ENCODE measurements at places on chromosomes 2 and 18.

GRCh38 chr2:37902991-37903390 is 22.1 kb upstream of the RMDN2 start:
- DNase-seq = no peak

DNA sequence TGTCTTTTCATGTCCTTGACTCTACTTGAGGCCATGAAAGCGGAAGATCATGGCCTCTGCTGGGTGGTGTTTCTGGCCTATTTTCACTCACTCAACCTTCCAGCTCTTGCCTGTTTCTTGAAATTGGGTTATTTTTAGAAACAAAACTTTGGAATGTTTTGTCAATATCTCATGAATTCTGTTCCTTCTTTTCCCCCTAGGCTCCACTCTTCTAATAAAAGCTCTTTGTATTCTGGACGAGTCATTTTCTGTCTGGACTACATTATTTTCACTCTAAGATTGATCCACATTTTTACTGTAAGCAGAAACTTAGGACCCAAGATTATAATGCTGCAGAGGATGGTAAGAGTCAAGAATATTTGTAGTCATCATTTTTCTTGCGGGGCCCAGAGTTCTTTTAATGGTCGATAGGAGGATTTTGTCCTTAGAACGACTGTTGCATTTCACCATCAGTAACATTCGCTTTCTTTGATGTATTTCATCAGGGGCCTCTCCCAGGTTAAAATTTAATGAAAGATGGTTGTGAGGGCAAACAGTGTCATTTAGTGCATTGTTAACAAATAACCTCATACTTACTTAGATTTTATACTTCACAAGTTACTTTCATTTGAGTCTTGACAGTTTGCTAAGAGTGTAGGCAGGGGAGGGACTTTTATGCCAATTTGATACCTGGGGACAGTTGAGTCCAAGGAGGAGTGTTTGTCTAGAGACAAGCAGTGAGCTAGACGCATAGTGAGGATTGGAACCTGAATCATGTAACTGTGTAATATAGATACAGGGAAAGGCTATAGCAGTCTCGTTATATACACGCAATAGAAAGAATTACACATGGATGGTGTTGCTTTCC is 64.6 kb downstream of the TRPM8 start:
- no peak for DNase-seq

GRCh38 chr18:24208270-24209035 is 69.6 kb downstream of the CABYR start:
- DNase-seq = no peak

GRCh38 chr2:113183703-113184102 is 9.9 kb downstream of the PSD4 start:
- no peak for DNase-seq

GRCh38 chr2:187956906-187957534 is 334.7 kb upstream of the GULP1 start:
- no peak for DNase-seq

GRCh38 chr2:74399785-74400184 is 19.7 kb upstream of the DCTN1 start:
- peak; percentile 40 for DNase-seq

- no peak for DNase-seq
These were observed 104.6 kb downstream of the RTN4 start for GRCh38 chr2:54945391-54946219.

GRCh38 chr2:82055846-82056245 is 1751.3 kb upstream of the LRRTM1 start:
- DNase-seq = no peak

- DNase-seq = no peak
These were observed 11.6 kb upstream of the TUBB6 start for GRCh38 chr18:12296457-12296856.

- DNase-seq = no peak
These were observed 102.6 kb upstream of the NYAP2 start for GRCh38 chr2:225296951-225297350.

DNA sequence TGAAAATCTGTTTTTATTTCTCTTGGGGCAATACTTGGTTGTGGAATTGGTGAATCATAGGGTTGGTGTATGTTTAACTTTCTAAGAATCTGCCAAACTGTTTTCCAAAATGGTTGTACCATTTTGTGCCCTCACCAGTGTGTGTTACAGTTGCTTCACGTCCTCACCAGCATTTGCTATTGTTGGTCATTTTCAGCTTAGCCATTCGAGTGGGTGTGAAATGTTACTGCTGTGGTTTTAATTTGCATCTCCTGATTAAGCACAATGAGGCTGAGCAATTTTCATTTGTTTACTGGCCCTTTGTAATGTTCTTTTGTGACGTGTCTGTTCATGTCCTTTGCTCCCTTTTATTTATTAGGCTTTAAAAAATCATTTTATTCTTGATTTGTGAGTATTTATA is 49.7 kb downstream of the FOSL2 start:
- DNase-seq = no peak

DNA sequence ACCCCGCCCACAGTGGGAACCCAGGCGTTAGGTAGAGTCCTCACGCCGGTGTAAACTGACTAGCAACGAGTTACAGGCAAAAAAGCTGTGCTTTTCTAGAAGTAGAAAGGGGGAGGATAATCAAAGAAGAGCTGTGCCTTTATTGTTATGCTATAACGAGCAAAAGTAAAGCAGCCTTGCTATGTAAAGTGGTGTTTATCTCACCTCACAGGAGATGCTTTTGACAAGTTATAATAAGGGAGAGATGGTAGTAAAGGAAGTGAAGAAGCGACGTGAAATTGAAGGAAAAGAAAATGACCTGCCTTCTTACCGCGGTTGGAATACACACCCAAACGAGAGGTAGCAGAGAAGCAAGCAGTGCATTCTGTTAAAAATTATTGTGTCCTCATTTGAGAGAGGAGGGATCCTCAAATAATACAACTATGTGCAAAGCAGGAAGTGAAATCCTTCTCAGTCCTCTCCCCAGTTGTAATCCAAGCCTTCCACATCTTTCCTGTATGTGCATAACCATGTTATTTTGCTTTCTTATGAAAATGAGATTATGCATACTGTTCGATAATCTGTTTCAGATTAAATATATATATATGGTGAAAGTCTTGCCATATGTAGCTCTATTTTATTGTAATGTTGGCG is 962 bp downstream of the TANK start:
- DNase-seq = no peak

DNA sequence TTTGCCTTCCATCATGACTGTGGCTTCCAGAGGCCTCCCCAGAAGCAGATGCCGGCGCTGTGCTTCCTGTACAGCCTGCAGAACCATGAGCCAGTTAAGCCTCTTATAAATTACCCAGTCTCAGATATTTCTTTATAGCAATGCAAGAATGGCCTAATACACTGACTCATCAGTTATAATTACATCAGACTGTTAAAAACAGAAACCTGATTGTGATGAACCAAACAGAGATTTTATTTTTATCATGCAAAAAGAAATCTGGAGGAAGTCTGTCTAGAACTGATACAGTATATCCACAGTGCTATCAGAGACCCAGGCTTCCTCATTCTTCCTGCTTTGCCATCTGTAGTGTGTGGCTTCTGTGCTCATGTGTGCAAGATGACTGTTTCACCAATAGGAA is 93.4 kb upstream of the MEX3C start:
- no peak for DNase-seq

- no peak for DNase-seq
These were observed 1652.3 kb upstream of the SLC39A10 start for GRCh38 chr2:194004590-194005206.

DNA sequence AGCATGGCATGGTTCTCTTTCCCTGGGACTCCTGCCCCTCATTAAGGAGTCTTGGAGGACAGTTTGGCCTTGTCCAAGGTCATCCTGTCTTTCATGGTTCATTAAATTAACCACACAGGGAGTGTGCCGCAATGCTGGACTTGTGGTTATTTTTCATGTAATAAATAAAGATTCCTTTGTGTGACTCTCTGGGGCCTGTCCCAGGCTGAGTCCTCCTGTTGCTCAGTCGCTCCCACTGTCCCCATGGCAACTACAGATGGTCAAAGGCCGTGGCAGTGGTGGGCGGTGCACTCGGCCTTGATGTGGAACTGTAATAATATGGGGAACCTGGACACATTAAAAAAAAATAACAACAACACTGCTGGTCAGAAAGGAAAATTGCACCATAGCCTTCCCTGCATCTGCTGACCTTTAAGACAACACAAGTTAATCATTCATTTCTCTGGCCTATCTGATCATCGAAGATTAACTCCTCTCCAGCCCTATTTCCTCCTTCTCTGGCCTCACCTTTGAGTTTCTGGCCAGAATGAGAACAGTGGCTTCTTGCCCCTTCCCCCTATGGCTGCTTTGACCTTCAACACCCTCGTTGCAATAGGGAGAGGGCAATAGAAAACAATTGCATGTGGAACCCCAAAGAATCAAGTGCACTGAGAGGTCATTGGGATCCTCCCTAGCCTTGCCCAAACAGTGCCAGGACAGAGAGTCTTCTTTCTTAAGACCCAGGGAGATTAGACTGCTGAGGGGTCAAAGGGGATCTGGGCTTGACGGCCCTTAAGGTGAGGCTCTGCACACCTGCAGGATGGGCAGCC is 44.7 kb downstream of the PSD4 start:
- DNase-seq = no peak

DNA sequence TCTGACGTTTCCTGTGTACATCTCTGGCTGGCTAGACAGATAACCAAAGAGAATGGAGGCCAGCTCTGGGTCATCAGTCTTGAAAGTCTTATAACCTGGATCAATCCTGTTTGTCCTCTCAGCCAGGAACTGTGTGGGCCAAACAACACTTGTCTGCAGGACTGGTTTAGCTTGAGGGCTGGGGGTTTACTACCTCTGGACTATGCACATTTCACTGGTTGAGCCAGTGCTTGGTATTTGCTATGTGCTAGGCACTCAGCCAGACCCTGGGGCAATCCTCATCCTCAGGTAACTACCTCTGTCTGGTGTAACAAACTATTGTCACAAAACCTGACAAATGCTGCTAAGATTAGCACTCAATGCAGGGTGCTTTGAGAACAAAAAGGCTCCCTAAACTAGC is 169.7 kb downstream of the HAUS1 start:
- DNase-seq = no peak

GRCh38 chr2:180553094-180553715 is 427.2 kb upstream of the UBE2E3 start:
- no peak for DNase-seq

DNA sequence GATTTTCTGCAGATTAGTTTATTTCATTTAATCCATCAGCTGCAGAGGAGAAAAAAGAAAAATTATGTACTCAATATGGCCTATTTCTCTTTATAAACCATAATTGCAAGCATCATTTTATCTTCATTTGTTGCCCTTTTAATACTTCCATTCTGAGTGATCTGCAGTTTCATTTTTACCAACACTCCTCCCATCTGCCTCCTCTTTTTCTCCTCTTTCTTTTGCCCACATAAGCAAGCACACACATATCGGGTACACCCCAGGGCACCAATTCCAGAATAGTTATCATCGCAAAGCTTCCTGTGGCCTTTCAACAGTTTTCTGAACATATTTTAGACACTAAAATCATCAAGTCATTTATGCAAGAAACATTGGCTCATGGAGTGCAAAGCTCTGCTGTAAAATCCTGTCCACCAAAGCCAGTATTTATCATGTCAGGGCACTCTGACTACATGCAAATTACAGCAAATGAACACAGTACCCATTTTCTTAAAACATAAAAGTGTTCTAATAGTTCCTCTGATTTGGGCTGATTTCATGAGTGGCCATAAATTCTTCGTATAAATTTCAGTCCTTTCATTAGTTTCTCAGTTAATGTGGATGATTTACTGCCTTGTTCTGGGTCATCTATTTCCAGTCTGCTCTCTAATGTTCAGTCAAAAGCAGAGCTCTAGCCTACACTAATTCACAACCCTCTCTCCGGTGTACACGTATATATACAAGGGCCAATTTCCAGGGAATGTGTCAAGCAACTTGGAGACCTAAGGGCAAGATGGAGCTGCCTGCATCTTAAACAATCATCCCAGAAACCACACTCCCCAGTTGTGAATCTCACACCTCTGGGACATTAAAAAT is 281.3 kb downstream of the STK39 start:
- no peak for DNase-seq

DNA sequence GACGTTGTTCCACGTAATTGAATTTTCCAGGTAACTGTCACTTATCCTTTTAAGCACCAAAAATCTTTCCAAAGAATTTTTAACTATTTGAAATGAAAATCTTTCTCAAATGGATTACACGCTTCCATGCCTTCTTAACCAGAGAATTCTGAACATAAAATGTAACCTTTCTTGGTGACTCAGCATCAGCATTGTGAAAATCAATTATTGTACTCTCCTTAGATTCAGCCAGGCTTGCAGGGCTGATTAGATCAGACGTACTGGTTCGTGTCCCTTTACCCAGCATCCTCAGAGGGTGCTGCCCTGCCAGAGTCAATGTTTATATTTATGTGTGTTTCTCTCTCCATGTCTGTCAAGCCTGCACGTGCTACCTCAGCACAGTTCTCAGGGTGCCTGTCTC is 623.9 kb downstream of the CNTNAP5 start:
- no peak for DNase-seq

GRCh38 chr2:230575642-230576324 is 136.9 kb upstream of the CAB39 start:
- peak; percentile 27 for DNase-seq

DNA sequence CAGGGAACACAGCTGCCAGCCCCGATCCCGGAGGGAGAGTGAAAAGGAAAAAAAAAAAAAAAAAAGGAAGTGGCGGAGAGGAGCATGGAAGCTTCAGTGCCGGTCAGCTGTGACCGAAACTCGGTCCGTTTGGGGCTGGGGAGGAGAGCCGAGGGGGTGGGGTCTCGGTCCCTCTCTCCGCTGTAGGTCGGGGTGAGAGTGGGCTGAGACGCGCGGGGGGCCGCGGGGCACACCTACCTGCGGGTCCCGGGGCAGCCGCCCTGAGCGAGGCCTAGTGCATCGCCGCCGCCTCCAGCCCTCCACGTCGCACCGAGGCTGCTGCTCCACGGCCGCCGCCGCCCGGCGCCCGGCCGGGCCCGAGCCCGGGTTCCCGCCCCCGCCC is 536 bp downstream of the VPS54 start:
- no peak for DNase-seq

GRCh38 chr18:79583984-79584401 is 95.6 kb upstream of the CTDP1 start:
- DNase-seq = no peak

GRCh38 chr2:26770986-26771586 is 7.0 kb downstream of the SLC35F6 start:
- no peak for DNase-seq

- no peak for DNase-seq
These were observed 48.4 kb upstream of the TMEM247 start for GRCh38 chr2:46430992-46431391.

Measured in central memory CD4-positive, alpha-beta T cell (primary cell).